Stimulated activated CD4-positive, alpha-beta T cell treated with anti-CD3 and anti-CD28 coated beads, Interleukin-1b, Interleukin-23, amount 100 ng/mL, for 1 hour (primary cell): ENCODE measurements at places on chromosomes 2 and 18.
A peak's percentile ranks its signal among the peaks of the same experiment; 100 is the strongest.

DNA sequence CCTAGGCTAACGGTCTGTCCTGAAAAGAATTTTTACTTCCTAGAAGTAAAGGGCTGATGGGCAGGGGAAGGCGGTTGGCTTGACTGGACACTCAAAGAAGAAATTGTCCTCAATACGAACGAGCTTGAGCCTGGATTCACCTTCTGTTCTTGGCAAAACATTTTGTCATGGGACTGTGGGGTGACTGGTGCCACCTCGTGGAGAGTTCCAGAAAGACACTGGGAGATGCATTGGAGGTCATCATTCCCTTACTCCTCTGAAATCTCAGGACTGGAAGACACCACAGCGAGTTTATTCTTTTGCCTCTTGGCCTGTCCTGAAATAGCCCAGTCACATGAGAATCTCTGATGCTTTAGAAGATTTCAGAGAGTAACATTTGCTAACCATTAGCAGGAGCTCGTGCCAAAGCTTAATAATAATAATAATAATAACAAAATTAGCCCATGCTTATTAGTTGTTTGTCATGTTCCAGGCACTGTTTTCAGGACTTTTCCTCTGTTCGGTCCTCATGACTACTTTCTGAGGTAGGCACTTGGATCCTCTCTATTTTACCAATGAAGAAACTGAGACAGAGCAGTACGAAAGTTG, 44.5 kb downstream of the TMEM182 start:
- peak; percentile 3 for DNase-seq

GRCh38 chr2:67548317-67549201, 151.4 kb downstream of the ETAA1 start:
- DNase-seq: no peak

DNA sequence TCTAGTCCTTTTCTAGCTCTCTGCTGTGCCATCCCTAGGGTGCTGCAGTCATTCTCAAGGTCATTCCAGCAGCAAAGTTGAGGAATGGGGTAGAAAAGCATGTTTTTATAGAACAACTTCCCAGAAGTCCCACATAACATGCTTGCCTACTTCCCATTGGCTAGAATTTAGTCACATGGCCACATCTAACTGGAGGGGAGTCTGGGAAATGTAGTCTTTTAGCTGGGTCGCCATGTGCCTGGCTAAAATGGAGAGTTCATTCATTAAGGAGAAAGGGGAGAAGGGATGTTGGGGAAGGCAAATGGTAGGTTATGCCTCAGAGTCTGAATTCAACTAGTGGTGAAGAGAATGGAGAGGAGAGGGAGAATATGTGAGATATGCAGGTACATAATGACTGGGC, 85.7 kb downstream of the SLC4A3 start:
- no peak for DNase-seq

DNA sequence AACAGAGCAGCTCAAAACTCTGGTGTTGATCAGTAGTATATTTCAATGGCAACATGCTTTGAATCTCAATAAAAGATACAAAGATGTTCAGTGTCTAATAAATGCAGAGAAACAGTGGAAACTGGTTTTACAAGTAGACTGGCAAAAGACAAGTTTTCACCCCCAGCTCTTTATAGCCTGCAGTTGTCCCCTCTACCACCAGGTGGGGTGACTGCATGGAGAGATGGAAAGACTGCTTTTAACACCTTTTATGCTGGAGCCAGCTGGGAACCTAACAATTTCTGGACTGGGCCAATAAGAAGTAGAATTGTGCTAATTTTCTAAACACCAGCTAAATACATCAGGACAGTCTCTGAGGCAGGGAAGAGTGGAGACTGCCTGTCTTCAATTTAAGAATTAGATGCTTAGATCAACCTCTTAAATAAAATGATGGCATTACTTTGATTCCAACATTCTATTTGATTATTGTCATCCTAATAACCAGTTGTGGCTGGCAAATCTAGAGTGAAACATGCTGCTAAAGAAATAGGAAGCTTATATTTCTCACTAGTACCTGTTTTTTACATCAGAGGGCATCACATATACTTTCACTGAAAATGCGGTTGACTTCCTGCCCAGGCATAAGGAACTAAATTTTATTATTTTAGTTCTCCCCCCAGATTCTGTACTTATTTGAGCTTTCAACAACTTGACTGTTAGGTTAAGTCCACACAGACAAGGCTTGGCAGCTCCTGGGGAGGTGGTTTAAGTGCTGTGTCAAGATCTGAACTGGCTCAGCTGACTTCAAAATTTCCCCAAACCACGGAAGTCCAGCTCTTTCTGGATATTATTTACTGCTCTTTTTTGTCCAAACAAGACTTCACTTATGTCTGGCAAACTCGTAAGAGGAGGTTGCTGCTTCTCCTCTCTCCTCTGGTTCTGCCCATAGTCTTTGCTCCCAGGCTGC, 140.5 kb downstream of the TPGS2 start:
- no peak for DNase-seq

DNA sequence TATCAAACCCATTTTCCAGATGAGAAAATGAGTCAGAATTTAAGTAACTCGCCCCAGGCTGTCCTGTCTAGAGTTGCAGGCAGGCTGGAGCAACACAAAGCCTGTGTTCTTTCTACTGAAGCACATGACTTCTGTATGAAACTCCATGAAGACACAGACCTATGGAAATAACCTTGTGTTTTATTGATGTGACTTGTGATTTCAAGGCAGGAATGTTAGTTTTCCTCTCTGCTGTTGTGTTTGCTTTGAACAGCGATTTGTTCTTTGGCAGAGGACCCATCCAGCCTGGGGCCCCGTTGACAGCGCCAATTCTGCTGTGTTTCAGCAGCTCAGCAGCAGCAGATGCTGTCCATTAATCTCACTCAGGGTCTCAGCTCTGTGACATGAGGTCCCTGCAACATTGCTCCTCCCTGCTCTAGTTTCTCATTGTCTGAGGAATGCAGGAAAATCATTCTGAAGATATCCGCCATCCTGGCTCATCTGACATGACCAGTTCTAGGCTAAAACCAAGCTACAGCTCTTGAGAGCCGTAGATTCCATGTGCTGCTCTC, 344.3 kb upstream of the RAB12 start:
- no peak for DNase-seq

GRCh38 chr2:113845261-113845660, 44.6 kb upstream of the ACTR3 start:
- no peak for DNase-seq

- no peak for DNase-seq
Observed at GRCh38 chr2:186099826-186100225, 361.2 kb downstream of the FSIP2 start.

DNA sequence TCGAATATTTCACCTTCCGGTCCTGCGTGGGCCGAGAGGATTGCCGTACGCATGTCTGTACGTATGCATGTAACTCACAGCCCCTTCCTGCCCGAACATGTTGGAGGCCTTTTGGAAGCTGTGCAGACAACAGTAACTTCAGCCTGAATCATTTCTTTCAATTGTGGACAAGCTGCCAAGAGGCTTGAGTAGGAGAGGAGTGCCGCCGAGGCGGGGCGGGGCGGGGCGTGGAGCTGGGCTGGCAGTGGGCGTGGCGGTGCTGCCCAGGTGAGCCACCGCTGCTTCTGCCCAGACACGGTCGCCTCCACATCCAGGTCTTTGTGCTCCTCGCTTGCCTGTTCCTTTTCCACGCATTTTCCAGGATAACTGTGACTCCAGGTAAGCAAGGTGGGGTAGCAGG, at the start of gene SERPINB5:
TSS of gene SERPINB5 (plus strand) at position 291 of the 400 bp plus-strand sequence. CDS start 7,471 bp downstream, outside the sequence.
- DNase-seq: no peak

DNA sequence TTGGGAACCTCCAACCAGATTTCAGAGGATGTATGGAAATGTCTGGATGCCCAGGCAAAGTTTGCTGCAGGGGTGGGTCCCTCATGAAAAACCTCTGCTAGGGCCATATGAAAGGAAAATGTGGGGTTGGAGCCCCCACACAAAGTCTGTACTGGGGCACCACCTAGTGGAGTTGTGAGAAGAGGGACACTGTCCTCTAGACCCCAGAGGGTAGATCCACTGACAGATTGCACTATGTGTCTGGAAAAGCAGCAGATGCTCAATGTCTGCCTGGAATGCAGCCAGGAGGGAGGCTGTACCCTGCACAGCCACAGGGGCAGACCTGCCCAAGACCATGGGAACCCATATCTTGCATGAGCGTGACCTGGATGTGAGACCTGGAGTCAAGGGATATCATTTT, 573.7 kb upstream of the NXPH2 start:
- DNase-seq: no peak

DNA sequence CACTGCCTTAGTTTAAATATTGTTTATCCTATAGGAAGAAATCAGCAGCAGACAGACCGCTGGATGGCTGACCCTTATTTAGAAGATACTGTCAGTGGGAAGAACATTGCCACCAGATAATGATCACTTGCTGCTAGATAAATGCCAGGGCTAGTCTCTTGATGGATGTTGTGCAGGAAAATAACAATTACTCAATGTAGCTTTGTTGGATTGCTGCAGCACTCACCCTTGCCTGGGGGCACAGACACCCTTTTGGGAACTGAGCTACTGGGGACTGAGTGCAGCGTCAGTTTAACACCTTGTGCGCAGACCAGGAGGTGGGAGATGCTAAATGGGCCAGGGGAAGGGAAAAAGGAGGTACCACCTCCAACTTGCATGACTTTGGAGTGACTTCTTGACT, 64.2 kb upstream of the CAPN13 start:
- DNase-seq: no peak

- DNase-seq: no peak
Observed at GRCh38 chr2:46806526-46806925, 109.1 kb downstream of the MCFD2 start.

DNA sequence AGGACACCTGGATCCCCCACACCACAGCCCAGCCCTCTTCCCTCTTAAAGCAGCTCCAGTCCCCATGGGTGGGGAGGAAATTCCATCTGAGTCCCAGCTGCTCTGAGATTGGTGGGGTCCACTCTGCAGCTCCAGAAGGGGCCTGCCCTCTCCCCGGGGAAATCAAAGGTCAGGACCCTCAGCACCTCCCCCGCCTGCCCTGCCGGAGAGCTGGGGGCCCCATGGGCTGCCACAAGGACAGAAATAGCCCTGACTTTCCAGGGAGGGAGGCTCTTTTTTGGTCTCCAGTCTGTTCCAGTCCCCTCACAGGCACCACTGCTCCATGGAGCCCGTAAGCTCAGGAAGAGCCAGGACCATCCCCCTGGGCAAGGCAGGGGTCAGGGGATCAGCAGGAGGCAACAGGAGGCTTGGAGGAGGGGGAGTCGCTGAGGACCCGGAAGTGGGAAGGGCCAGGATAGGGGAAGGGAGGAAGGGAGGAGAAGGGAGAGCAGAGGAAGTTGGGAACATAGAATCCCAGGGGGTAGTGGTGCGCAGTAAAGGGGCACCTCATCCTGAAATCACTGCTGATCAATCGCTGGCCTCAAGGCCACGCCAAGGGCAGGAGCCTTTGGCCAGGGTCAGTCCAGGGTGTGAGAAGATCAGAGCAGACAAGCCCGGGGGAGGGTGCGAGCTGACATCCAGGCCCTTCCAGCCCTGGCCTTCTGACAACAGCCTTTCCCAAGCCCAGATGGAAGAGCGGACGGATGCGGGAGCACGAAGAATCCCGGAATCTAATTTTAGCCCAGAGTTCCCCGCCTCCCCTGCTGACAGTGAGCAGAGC, 7.6 kb downstream of the ADRA2B start:
- DNase-seq: no peak

DNA sequence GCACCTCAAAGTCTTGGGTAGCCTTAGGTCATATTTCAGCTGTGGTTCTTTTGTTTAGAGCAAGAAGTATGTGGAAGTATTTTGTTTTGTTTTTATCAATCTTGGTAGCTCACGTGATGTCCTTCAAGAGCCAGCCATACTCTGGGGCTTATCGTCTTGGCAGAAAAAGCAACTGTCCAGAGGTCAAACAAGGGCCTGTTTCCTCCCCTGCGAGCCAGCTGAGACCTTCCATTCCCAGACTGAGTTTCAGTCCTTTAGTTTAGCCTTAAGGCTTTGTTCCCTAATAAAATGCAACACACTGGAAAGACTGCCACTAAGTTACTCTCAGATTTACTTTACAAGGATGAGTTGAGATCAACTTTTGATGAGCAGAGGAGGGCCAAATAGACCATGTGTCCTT, 63.5 kb downstream of the TXNL1 start:
- no peak for DNase-seq

GRCh38 chr2:8484502-8485283, 197.2 kb upstream of the ID2 start:
- DNase-seq: no peak
